ENCODE measurements at places on chromosomes 11 and 22. TPM values are rescaled to one million over a fixed set of nuclear protein-coding genes. Genes with fewer than 3 reads are reported as not detected.

SNX32 gene
- 1.9 TPM for total RNA-seq

YPEL4 gene
- 0.55 TPM for total RNA-seq

POU2AF2 gene
- total RNA-seq, result not detected

FOLH1 gene
- total RNA-seq, result not detected

APOA5 gene
- total RNA-seq, result not detected

SLCO2B1 gene
- total RNA-seq, result not detected

ELMOD1 gene
- total RNA-seq, result 0.43 TPM

ELF5 gene
- not detected for total RNA-seq

RFPL2 gene
- total RNA-seq, result not detected

SCGB1C1 gene
- not detected for total RNA-seq

USP28 gene
- 39.4 TPM for total RNA-seq

C22orf42 gene
- total RNA-seq, result not detected

TH gene
- 0.68 TPM for total RNA-seq

CHRNA10 gene
- total RNA-seq, result 3.0 TPM

LSP1 gene
- not detected for total RNA-seq

OR8G5 gene
- not detected for total RNA-seq

OR6A2 gene
- 0.21 TPM for total RNA-seq

MS4A7 gene
- not detected for total RNA-seq

SLC22A6 gene
- total RNA-seq, result not detected

HPS5 gene
- total RNA-seq, result 23.9 TPM

CCDC73 gene
- total RNA-seq, result not detected

ACCS gene
- 9.9 TPM for total RNA-seq

WT1 gene
- total RNA-seq, result not detected

A4GALT gene
- total RNA-seq, result 0.39 TPM

TRIM29 gene
- not detected for total RNA-seq

TRIM66 gene
- 10.2 TPM for total RNA-seq

LBHD1 gene
- total RNA-seq, result 7.8 TPM

RPS19BP1 gene
- total RNA-seq, result 67.5 TPM

SYCE3 gene
- not detected for total RNA-seq

OR51G1 gene
- not detected for total RNA-seq

ART5 gene
- total RNA-seq, result 1.4 TPM

MYO7A gene
- 2.1 TPM for total RNA-seq

SERHL2 gene
- 0.36 TPM for total RNA-seq

RAB39A gene
- 10.8 TPM for total RNA-seq

SCO2 gene
- 2.3 TPM for total RNA-seq

MDK gene
- total RNA-seq, result 821 TPM

PVALB gene
- total RNA-seq, result 0.61 TPM

PLEKHB1 gene
- 42.7 TPM for total RNA-seq

PLAAT5 gene
- total RNA-seq, result 0.77 TPM

NTM gene
- 13.2 TPM for total RNA-seq

TRABD gene
- 46.9 TPM for total RNA-seq

SAA4 gene
- total RNA-seq, result not detected

NPAS4 gene
- total RNA-seq, result 0.63 TPM

KCNQ1 gene
- total RNA-seq, result 0.86 TPM

ACTN3 gene
- total RNA-seq, result 0.16 TPM

OR51I1 gene
- not detected for total RNA-seq

NFAM1 gene
- 0.07 TPM for total RNA-seq

MIOX gene
- total RNA-seq, result 0.35 TPM

OR8D4 gene
- not detected for total RNA-seq

CD248 gene
- total RNA-seq, result 4.8 TPM

MICAL2 gene
- total RNA-seq, result 1.1 TPM

Measured in neural crest cell (in vitro differentiated cells).